Stimulated activated CD4-positive, alpha-beta T cell treated with anti-CD3 and anti-CD28 coated beads, TNF-alpha, amount 100 ng/mL, for 48 hours (primary cell): ENCODE measurements at places on chromosomes 1 and 21.

GRCh38 chr1:33191731-33192275 lies 10.0 kb upstream of the TRIM62 start:
- DNase-seq, result no peak

- DNase-seq, result no peak
Observed at GRCh38 chr21:31198575-31198974, 145.5 kb downstream of the TIAM1 start.

DNA sequence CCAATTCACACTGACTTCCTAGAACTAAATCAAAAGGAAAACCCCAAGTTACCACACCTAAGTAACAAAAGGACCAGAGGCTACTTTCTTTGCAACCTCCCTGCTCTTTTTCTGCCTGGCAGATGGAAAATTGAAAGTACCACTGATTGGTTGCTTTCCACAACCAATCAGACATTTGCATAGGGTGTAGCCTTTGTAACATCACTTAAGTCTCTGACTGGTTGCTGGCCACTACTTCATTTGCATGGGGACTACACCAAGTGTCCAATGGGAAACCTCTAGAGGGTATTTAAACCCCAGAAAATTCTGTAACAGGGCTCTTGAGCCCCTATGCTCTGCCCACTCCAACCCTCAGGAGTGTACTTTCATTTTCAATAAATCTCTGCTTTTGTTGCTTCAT lies 365.0 kb downstream of the LTN1 start:
- DNase-seq, result no peak

DNA sequence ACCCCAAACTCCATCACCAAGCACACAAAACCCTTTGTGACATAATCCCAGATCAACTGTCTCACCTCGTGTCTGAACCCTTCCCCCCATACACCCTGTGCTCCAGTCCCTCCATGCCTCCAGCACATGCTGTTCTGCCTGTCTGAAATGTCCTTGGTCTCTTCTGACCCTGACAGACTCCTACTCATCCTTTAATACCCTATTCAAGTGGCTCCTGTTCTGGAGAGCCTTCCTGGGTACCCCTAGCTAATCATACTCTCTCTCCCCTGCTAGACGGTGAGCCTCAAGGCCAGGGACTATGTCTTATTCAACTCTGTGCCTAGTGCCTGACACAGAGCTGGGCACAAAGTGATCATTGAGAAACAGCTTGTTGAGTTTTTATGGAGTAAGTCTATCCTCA lies 125.0 kb downstream of the LACTBL1 start:
- no peak for DNase-seq

DNA sequence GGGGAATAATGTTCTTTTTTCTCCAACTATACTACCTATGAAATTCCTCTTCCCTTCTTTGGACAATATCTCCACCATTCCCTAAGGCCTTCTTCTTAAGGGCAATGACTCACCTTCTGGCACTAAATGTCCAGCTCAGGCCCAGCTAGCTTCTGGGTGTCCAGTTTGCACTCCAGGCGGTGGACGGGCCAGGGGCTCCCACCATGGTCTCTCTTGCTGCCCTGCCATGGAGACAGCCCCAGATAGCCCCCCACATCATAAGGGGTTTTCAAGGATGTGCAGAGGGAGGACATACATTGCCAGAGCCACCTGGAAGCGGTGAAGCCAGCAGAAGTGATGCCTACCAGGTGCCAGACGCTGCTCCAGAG lies 43.8 kb downstream of the C1orf198 start:
- DNase-seq, result no peak

GRCh38 chr21:19510653-19511052 lies 1107.1 kb upstream of the TMPRSS15 start:
- DNase-seq, result no peak

DNA sequence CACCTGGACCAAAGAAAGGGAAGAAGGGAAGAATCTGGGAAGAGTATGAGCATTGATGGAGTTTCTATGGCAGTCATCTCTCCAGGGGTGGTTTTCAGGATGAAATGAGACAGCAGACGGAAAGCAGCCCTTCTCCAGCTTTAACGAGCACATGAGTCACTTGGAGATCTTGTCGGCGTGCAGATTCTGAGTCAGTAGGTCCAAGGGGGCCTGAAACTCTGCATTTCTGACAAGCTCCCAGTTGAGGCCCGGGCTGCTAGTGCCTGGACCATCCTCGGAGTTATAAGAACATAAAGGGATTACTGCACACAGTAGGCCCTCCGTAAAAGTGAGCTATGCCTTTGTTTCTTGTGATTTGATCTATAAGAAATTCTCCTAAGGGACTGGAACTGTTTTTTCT lies 17.6 kb downstream of the HSPG2 start:
- no peak for DNase-seq

DNA sequence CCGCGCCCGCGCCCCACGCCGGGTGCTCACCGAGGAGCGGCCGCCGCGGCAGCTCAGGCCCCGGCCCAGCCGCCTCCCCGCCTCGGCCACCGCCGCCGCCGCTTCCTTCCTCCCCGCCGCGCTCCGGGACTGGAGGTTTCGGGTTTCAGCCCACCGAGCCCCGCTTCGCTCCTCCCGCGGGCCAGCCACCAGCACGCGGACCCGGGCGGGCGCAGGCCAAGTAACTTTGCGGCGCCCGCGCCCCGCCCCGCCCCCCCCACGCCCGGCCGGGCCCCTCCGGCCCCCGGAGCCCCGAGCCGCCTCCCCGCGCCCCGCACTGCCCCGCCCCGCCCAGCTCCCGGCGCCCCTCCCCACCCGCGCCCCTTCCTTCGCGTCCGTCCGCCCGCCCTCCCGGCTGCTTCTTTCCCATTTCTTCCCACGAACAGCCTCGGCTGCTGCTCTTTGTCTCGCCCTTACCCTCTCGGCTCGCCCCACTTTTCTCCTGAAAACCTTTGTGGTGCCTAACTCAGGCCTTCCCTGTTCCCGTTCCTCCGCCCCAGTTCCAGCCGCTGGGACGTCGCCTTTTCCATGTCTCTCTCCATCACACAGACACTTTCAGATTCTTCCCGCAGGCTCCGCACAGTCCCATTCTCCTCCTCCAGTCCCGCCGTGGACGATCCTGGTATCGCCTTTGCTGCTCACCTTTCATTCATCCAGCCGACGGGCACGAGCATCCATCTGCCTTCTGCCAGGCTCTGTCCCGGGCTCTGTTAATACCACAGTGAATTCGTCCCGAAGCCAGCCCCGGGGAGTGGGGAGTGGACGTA lies at the start of gene GPR161:
GPR161 (minus strand) TSS at position 222 of the 806 bp plus-strand sequence. CDS start 32,080 bp downstream, outside the sequence.
- DNase-seq, result peak; percentile 15

GRCh38 chr1:82086739-82087138 lies 286.0 kb downstream of the ADGRL2 start:
- no peak for DNase-seq

GRCh38 chr1:229341774-229342655 lies 832 bp downstream of the CCSAP start:
- DNase-seq, result peak; percentile 49

DNA sequence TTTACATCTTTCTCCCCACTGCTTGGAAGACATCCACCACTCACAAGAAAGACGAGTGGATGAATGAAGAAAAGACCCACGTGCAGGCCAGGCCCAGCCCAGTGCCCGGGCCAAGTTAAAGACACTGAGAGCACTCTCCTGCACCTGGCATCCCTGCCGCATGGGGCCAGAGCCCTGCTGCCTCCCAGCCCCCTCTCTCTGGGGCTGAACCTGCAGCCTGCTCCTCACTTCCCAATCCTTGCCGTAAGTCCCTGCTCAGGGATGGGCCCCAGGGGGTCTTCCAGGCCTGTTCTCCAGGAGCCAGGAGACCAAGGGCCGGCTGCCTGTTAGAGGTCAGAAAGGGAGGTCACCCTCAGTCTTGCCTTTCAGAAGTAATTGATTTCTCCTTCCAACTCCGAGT lies 168.5 kb upstream of the ZC3H12A start:
- no peak for DNase-seq

DNA sequence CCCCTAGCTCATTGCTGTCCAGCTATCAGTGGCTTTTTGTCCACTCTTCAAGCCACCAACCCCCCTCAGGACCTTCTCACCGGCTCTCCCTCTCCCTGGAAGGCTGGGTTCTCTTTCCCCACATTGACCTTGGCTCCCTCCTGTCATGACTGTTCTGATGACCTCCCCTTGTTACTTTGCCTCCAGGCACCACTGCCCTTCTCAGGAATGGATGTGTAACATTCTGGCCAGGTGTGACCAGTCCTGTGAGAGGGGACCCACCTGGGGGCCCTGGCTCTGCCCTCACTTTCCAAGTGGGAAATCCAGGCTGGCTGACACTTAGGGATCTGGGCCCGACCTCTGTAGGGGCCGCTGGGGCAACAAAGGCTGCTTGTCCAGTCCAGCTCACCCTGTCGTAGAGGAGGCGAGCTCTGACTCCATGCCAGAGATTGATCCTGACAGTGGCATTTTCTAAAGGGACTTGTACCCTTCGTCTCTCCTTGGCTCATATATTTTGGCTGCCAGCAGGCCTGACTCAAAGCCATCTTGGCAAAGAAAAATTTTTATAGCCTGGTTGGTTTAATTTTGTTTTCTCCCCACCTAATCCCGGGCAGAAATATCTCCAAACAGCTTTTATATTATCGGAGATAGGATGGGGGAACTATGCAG lies 37.9 kb upstream of the USP24 start:
- no peak for DNase-seq

DNA sequence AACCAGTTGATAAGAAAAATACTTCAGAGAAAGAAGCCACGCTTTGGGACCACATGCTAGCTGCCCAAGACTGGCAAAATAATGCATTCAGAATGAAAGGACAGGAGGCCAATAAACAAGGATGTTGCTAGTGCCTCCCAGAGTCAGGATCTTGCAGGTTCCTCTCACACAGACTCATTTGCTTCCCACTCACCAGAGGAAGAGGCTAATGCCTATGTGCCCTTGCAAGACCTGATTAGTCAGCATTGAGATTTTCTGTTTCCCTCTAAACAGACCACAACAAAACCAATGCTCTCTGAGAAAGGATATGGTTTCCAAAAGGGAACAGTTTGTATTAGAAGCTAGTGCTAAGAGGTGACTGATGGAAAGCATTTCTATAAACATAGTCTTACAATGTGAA lies 85.7 kb downstream of the NRDC start:
- DNase-seq, result no peak

- no peak for DNase-seq
Observed at GRCh38 chr21:28317177-28317950, 675.3 kb downstream of the LTN1 start.

- DNase-seq, result no peak
Observed at GRCh38 chr1:74436078-74436477, 76.3 kb downstream of the LRRC53 start.

GRCh38 chr1:229388897-229389580 lies 44.9 kb downstream of the ACTA1 start:
- no peak for DNase-seq

- DNase-seq, result no peak
Observed at GRCh38 chr1:68313735-68314134, 81.4 kb upstream of the WLS start.

- DNase-seq, result no peak
Observed at GRCh38 chr1:225471109-225471452, 43.2 kb upstream of the LBR start.

- no peak for DNase-seq
Observed at GRCh38 chr1:25128121-25128621, 104.1 kb downstream of the SYF2 start.

GRCh38 chr1:167095368-167095767 lies 1.5 kb downstream of the STYXL2 start:
- no peak for DNase-seq

DNA sequence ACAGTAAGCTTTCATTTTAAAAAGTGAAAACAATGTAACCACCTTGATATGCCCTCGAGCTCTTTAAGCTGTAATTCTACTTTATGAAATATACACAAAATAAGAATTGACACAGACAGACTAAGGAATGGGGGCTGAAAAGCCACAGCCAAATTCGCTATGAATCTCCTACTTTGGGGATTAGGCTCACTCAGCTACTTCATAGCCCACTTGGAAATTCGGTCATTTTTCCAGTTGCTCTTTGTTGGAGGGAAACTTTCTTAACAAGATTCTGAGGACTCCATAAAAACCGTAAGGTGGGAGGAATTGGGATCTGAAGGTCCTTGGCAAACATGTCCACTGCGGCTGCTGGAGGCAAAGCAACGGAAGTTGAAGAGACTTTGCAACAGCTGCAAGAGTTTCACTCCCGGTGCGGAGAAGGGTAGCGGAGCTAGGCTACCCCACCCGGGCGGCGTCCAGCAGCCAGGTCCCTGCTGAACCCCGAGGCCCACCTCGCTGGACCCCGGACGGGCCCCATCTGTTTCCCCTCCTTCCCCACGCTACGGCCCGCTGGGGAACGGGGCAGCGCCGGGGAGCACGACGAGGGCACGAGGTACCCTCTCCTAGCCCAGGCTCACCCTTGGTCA lies 634 bp downstream of the MYCBP start:
- no peak for DNase-seq

GRCh38 chr1:32341186-32341757 lies 5.2 kb upstream of the MARCKSL1 start:
- DNase-seq, result no peak

- DNase-seq, result no peak
Observed at GRCh38 chr1:97090725-97091124, 369.1 kb downstream of the PTBP2 start.

GRCh38 chr1:67285780-67286488 lies 21.7 kb upstream of the IL12RB2 start:
- no peak for DNase-seq

DNA sequence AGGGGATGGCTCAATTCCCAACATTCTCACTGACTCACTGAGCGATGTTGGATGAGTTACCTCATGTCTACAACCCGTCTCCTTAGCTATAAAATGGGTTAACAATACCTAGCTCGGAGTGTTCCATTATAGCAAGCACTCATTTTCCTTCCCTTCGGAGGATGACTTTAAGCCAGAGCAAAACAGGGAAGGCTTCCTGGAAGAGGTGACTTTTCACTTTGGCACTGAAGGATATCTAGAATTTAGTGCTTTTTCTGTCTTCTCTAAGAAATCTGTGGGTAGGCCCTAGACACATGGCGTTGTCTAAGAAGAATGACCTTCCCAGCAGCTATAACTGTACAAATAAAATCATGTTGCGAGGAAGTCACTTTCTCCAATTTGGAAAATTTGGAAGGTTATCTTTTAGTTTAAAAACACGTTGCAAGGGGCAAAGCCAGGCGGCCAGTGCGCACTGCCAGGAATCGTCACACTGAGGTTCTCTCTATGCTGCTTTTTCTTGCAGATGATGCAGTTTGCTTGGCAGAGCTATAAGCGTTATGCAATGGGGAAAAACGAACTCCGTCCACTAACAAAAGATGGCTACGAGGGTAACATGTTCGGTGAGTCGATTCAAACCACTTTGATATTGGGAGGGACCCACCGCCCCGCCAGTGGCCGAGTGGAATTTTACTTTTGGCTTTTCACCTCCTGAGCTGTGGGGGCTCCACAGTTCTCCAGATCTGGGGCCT lies 69.5 kb downstream of the MAN1C1 start:
- no peak for DNase-seq
